GM23248 (cell line): ENCODE measurements at places on chromosomes 6 and 20. TPM values are rescaled to one million over a fixed set of nuclear protein-coding genes. Genes with fewer than 3 reads are reported as not detected.

ADGB gene
- not detected in 2 replicates for total RNA-seq

SCP2D1 gene
- total RNA-seq, result not detected in 2 replicates

CENPQ gene
- total RNA-seq, result 4.0 and 10.8 TPM in 2 replicates

PBOV1 gene
- total RNA-seq, result not detected in 2 replicates

GRM1 gene
- total RNA-seq, result not detected in 2 replicates

C6orf163 gene
- 0.51 and 1.5 TPM in 2 replicates for total RNA-seq

TAGAP gene
- total RNA-seq, result not detected in 2 replicates

FAM83C gene
- total RNA-seq, result not detected in 2 replicates

SERINC3 gene
- 105 and 141 TPM in 2 replicates for total RNA-seq

METTL24 gene
- not detected in 2 replicates for total RNA-seq

ERVFRD-1 gene
- not detected in 2 replicates for total RNA-seq

CDS2 gene
- 31.6 and 37.1 TPM in 2 replicates for total RNA-seq

CUL7 gene
- 50.1 and 54.1 TPM in 2 replicates for total RNA-seq

MUCL3 gene
- total RNA-seq, result not detected in 2 replicates

MRPL18 gene
- 61.8 and 91.3 TPM in 2 replicates for total RNA-seq

CTCFL gene
- not detected in 2 replicates for total RNA-seq

SEL1L2 gene
- total RNA-seq, result not detected in 2 replicates

HDGFL1 gene
- total RNA-seq, result not detected in 2 replicates

HTR1B gene
- total RNA-seq, result not detected in 2 replicates

SMOC2 gene
- not detected in 2 replicates for total RNA-seq

ECT2L gene
- not detected in 2 replicates for total RNA-seq

MCHR2 gene
- total RNA-seq, result not detected in 2 replicates

PTPRT gene
- not detected in 2 replicates for total RNA-seq

KCNK16 gene
- not detected in 2 replicates for total RNA-seq

GPX6 gene
- total RNA-seq, result not detected in 2 replicates

SIRPG gene
- total RNA-seq, result not detected in 2 replicates

GSTA2 gene
- total RNA-seq, result 0.11 TPM in 1 of 2 replicates, not detected in the other

TBC1D7 gene
- total RNA-seq, result 8.5 and 18.7 TPM in 2 replicates

KIF25 gene
- total RNA-seq, result not detected in 2 replicates

PLG gene
- not detected in 2 replicates for total RNA-seq

KIAA1755 gene
- total RNA-seq, result 2.8 and 5.1 TPM in 2 replicates

ZC3H12D gene
- 0.54 TPM in 1 of 2 replicates, not detected in the other for total RNA-seq

CAGE1 gene
- not detected in 2 replicates for total RNA-seq

BCAS4 gene
- 12.6 and 17.7 TPM in 2 replicates for total RNA-seq

FAM217A gene
- total RNA-seq, result not detected in 2 replicates

ME1 gene
- total RNA-seq, result 1.5 and 4.0 TPM in 2 replicates

CEP250 gene
- total RNA-seq, result 15.5 and 18.2 TPM in 2 replicates

OR11A1 gene
- total RNA-seq, result not detected in 2 replicates

COL11A2 gene
- 0.25 and 0.32 TPM in 2 replicates for total RNA-seq

QRSL1 gene
- total RNA-seq, result 8.0 and 9.7 TPM in 2 replicates

ADGRB3 gene
- not detected in 2 replicates for total RNA-seq

GTF3C6 gene
- total RNA-seq, result 41.5 and 46.6 TPM in 2 replicates

SCUBE3 gene
- 31.5 and 31.6 TPM in 2 replicates for total RNA-seq

ADTRP gene
- 0.63 and 1.3 TPM in 2 replicates for total RNA-seq

SLC2A10 gene
- 48.0 and 50.2 TPM in 2 replicates for total RNA-seq

SIRPB1 gene
- total RNA-seq, result 0.38 and 0.54 TPM in 2 replicates

MAN1A1 gene
- 31.4 and 33.4 TPM in 2 replicates for total RNA-seq

MYLIP gene
- total RNA-seq, result 1.4 and 1.9 TPM in 2 replicates

BMP6 gene
- total RNA-seq, result 4.6 and 10.3 TPM in 2 replicates
